Effector CD4-positive, alpha-beta T cell (primary cell): ENCODE measurements at places on chromosomes 4 and X.

DNA sequence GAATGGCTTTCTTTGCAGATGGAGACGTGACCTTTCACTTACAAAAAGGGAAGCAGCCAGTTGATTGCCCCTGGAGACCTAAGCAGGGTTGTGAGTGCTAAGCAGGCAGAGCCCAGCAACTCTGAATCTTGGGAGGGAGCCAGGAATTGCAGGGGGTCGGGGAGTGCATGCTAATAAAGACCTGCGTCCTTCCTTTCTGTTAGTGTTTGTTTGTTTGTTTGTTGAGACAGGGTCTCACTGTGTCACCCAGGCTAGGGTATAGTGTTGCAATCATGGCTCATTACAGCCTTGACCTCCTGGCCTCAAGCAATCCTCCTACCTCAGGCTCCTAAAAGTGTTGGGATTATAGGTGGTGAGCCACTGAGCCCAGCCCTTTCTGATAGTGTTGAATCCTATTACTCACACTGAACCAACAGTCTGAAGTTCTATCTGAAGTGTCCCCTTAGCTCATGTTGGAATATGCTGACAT is 137.4 kb downstream of the CEP135 start:
- no peak for DNase-seq

- DNase-seq = no peak
These were observed 5.1 kb downstream of the SEPTIN6 start for GRCh38 chrX:119687661-119688413.

GRCh38 chr4:6416518-6417286 is 55.7 kb downstream of the PPP2R2C start:
- DNase-seq = no peak

- no peak for DNase-seq
These were observed 2.0 kb upstream of the FBXW7 start for GRCh38 chr4:152537881-152538280.

DNA sequence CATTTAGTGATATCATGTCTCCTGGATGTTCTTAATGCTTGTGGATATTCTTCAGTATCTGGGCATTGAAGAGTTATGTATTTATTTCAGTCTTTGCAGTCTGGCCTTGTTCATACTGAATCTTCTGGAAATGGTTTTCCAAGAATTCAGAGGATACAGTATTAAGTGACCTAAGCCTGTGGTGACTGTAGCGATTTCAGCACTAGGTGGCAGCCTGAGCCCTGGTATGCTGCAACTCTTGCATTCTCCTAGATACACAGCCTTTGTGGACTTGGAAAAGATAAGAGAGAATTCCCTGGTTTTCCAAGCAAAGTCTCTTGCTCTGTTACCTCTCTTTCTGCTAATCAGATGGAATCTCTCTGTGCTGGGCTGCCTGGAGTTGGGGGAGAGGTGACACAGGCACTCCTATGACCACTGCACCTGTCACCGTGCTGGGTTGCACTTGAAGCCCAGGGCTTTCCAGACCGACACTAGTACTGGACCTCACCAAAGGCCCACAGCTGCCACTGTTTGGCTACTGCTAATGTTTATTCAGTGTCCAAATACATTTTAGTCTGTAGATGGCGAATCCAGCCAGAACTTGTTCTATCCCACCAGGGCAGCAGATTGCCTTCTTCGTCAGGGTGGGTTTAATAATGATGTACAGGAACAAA is 19.3 kb upstream of the SPIN2A start:
- no peak for DNase-seq

- DNase-seq = no peak
These were observed 64.1 kb upstream of the SCOC start for GRCh38 chr4:140309124-140309870.

DNA sequence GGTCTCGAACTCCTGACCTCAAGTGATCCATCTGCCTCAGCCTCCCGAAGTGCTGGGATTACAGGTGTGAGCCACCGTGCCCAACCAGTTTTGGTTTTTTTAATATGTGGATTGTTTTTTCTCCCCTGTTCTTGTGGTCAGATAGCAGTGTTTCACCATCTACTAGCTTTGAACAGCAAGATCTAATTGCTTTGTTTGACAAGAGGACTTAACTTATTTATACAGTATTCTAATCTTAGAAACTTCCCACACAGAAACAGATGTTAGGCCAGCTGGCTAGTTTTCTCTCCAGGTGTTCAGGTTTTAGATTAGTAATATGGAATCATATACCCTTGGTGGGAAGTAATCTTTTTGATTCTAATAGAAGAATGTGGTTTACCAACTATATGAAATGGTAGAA is 12.9 kb downstream of the ING2 start:
- DNase-seq = no peak

DNA sequence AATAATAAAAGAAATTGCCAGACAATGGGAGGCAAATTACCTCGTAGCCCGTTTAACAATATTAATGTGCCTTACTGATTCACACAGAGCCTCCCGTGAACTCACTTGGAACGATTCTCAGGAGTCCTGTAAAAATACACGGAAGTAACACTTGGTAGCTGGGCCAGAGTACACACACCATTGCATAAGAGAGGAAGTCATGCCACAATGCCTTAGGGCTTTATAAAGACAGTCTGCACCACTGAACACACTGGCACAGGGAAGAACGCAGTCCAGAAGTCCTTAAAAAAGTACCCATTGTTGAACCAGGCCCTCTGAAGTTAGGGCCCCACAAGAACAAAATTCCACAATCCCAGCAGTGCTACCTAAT is 15.1 kb downstream of the SLC2A9 start:
- DNase-seq = no peak

DNA sequence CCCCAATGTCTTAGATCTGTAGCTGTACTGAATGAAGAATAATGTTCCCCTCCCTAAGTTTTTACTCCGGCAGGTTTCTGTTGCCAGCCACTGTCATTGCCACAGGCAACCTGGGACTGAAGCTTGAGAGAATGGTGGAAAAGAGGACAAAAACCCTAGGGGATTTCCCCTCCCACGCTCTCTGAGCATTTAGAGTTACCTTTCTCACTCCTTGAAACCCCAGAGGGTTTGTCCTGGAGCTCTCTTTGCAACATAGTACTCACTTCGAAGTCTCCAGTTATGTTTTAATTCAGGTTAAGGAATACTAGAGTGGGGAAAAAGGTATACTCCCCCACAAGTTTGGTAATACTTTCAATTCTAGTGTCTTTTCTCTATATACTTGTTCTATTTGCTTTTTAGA is 31.5 kb downstream of the F8 start:
- DNase-seq = no peak
